ENCODE measurements at places on chromosomes 2 and 18. TPM values are rescaled to one million over a fixed set of nuclear protein-coding genes. Genes with fewer than 3 reads are reported as not detected.

The CIB4 gene
- total RNA-seq = 0.28 TPM

The ABCG8 gene
- not detected for total RNA-seq

The C2orf80 gene
- not detected for total RNA-seq

The RNF138 gene
- total RNA-seq = 14.1 TPM

The CAPG gene
- total RNA-seq = 117 TPM

The IL36B gene
- not detected for total RNA-seq

The DCTN1 gene
- 104 TPM for total RNA-seq

The SERPINB11 gene
- total RNA-seq = not detected

Measured in A549 treated with RU486 at 1 μM for 4 hours (cell line).